ENCODE measurements at places on chromosomes 1 and 21. TPM values are rescaled to one million over a fixed set of nuclear protein-coding genes. Genes with fewer than 3 reads are reported as not detected.

DNA sequence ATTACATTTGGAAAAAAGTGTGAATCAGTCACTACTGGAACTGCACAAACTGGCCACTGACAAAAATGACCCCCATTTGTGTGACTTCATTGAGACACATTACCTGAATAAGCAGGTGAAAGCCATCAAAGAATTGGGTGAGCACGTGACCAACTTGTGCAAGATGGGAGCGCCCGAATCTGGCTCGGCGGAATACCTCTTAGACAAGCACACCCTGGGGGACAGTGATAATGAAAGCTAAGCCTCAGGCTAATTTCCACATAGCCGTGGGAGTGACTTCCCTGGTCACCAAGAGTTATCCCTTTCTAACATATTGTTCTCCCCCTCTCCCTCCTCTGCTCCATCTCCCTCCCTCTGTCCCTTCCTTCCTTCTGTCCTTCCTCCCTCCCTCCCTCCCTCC is 47.7 kb upstream of the RHOU start:
- no peak overlapping the region for H3K27ac ChIP-seq
- H3K4me1 ChIP-seq, result no peaks in the 10 kb centered on the region
- no peaks in the 10 kb centered on the region for H3K36me3 ChIP-seq

- H3K4me3 ChIP-seq, result peak overlapping the region; percentile 73
- DNase-seq, result peak; percentile 26
- H3K36me3 ChIP-seq, result no peaks in the 10 kb centered on the region
- peaks cover 3% of the 10 kb centered on the region for H3K4me1 ChIP-seq
These were observed 856 bp downstream of the AVPR1B start for GRCh38 chr1:206116191-206116872.

CYP4B1 gene
- 0.16 TPM for total RNA-seq

DNA sequence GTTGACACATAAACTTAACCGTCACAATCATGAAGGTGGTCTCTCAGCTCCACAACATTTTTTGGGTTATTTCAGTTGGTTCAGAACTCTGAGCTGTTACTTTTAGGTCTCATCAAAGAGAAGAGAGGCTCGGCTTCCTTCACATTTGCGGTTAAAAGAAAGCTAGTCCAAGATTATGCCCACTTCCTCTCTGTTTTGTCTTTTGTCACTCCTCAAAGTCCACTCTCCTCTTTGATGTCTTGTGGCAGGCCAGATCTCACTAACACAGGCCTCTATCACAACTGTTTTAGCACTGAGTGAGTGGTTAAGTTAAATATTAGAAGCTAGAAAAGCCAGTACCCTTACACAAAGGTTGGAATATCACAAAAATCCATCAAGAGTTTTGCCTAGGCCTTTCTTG is 195.7 kb downstream of the FCRL5 start:
- H3K4me1 ChIP-seq, result peaks cover 3% of the 10 kb centered on the region
- H3K36me3 ChIP-seq, result no peaks in the 10 kb centered on the region
- DNase-seq, result no peak
- H3K27ac ChIP-seq, result no peak overlapping the region
- no peak overlapping the region for H3K4me3 ChIP-seq
- H3K27me3 ChIP-seq, result no peaks in the 10 kb centered on the region

CELA3A gene
- total RNA-seq, result not detected

DNA sequence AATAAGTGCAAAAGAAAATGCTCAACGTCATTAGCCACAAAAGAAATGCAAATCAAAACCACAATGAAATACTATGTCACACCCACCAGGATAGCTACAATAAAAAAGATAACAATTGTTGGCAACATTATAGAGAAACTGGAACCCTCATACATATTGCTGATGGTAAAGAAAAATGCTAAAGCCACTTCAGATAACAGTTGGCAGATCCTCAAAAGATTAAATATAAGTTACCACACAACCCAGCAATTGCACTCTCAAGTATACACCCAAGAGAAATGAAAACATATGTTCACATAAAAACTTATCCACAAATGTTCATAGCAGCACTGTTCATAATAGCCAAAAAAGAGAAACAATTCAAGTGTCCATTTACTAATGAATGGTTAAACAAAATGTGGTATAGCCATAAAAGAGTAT is 20.7 kb downstream of the TRIM33 start:
- H3K27me3 ChIP-seq, result no peaks in the 10 kb centered on the region
- DNase-seq, result no peak
- H3K4me1 ChIP-seq, result no peaks in the 10 kb centered on the region
- no peaks in the 10 kb centered on the region for H3K36me3 ChIP-seq

GJC2 gene
- total RNA-seq, result 0.58 TPM

- no peak overlapping the region for H3K27ac ChIP-seq
- no peaks in the 10 kb centered on the region for H3K27me3 ChIP-seq
- H3K4me1 ChIP-seq, result no peaks in the 10 kb centered on the region
- no peaks in the 10 kb centered on the region for H3K36me3 ChIP-seq
These were observed 70.3 kb downstream of the VPS26C start for GRCh38 chr21:37196847-37197246.

LAMB3 gene
- 0.93 TPM for total RNA-seq

DNA sequence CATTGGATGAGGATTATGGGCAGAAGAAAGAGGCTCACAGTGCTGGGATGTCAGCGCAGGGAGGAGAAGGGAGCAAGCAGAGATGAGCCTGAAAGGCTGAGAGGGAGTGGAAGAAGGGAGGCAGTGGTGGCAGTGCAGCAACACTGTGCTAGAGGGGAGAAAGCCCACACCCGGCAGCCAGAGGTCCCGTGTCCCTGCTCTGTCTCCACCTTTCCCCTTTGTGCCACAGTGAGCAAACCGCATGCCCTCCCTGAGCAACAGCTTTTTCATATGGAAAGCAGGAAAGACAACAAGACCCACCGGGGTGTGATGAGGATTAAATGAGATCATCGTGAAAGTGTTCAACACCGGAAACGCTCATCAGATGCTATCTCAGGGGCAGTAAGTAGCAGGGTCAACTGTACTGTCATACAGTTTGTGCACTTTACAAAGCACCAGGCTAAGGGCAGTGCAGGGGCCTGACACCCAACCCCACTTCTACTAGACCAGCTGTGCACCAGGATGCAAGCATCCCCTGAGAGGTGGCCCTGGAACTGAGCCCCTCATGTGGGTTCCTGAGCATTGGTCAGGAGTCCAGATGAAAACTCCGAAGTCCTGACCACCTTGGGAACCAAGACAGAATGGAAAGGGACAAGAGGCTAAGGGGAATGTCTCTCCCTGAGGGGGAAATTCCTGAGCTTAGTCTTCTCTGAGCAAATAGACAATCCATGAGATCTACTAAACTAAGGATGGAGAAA is 9.1 kb downstream of the NHLH1 start:
- peak overlapping the region; percentile 6 for H3K4me3 ChIP-seq
- no peak overlapping the region for H3K27ac ChIP-seq
- no peaks in the 10 kb centered on the region for H3K36me3 ChIP-seq
- peak; percentile 71 for DNase-seq
- no peaks in the 10 kb centered on the region for H3K27me3 ChIP-seq

- no peaks in the 10 kb centered on the region for H3K27me3 ChIP-seq
- H3K4me1 ChIP-seq, result no peaks in the 10 kb centered on the region
- no peak overlapping the region for H3K4me3 ChIP-seq
- no peak for DNase-seq
- H3K27ac ChIP-seq, result no peak overlapping the region
- H3K36me3 ChIP-seq, result peaks cover 13% of the 10 kb centered on the region
These were observed 59.4 kb upstream of the B3GALT5 start for GRCh38 chr21:39553331-39553730.

E2F2 gene
- 3.4 TPM for total RNA-seq

DNA sequence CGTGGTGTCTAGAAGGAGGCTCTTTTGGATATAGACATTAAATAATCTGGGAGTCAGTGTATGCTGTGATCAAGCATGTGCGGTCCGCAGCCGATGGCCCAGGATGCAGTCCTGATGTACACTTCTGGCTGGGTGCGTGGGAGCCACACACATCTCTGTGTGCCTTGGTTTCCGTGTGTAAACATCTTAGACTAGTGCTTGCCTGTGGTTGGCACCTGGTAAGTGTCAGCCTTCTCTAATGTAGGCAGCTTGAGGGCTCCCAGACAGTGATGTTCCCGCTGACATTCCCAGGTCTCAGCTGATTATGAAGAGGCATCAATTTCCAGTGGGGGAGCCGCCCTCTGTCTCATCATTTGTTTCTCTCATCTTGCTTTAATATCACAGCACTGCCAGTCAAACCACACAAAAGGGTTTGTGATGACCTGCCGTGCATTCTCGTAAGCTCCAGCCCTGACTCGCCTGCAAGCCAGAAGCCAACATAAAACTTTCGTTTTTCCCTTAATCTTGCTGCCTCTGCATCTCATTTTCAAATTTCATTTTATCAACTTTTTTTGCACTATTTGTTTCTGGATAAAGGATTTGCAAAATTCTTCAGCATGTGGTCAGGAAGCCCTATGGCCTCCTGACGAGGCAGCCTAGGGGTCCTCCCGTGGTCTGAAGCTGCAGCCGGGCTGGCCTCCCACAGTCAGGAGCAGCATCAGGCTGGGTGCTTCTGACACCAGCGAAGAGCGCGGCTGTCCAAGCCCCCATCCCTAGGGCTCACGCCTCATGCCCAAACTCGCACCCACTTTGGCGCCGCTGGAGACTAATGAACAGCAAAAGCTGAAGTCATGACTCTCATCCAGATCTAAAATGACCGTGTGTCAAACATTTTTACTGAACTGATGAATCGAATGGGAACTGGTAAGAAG is 28.1 kb downstream of the PDE9A start:
- no peaks in the 10 kb centered on the region for H3K27me3 ChIP-seq
- DNase-seq, result no peak
- H3K27ac ChIP-seq, result no peak overlapping the region
- H3K4me3 ChIP-seq, result no peak overlapping the region
- H3K4me1 ChIP-seq, result no peaks in the 10 kb centered on the region
- no peaks in the 10 kb centered on the region for H3K36me3 ChIP-seq

PROK1 gene
- not detected for total RNA-seq

DNA sequence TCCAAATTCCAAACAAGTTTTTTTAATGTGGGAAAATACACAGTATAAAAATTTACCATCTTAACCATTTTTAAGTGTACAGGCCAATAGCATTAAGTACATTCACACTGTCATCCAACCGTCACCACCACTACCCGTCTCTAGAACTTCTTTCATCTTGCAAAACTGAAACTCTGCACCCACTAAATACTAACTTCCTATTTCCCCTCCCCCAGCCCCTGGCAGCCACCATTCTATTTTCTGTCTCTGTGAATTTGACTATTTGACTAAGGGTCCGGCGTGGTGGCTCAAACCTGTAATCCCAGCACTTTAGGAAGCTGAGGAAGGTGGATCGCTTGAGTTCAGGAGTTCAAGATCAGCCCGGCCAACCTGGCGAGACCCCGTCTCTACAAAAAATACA is 36.1 kb downstream of the CLSTN1 start:
- H3K27ac ChIP-seq, result no peak overlapping the region
- H3K27me3 ChIP-seq, result no peaks in the 10 kb centered on the region
- no peaks in the 10 kb centered on the region for H3K36me3 ChIP-seq

Measured in GM23338 (cell line).